ENCODE measurements at places on chromosomes 1 and 21.

DNA sequence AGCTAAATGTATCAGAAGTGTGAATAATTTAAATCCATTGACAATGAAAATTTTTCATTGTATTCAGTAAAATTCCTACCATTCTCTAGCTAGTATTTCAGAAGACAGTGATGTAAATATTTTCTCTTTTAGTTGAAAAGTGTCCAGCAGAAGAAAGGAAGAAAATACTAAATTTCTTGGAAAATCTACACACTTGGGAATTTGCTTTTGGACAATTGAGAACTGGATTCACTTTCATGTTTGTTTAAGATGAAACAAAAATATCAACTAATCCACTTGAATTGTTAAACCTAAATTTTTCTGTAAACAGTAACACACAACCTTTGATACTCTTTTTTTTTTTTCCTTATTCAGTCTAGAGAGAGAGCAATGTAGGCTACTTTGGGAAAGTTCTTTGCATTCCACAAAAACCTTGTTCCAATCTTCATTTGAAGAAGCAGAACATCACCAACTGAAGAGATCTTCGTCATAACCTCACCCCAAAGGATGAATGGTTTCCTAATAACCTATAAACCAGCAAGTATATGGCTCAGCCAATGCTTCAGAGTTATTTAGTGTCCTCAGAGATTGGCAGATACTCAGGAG is 155.1 kb upstream of the GORAB start:
- no peak for DNase-seq

DNA sequence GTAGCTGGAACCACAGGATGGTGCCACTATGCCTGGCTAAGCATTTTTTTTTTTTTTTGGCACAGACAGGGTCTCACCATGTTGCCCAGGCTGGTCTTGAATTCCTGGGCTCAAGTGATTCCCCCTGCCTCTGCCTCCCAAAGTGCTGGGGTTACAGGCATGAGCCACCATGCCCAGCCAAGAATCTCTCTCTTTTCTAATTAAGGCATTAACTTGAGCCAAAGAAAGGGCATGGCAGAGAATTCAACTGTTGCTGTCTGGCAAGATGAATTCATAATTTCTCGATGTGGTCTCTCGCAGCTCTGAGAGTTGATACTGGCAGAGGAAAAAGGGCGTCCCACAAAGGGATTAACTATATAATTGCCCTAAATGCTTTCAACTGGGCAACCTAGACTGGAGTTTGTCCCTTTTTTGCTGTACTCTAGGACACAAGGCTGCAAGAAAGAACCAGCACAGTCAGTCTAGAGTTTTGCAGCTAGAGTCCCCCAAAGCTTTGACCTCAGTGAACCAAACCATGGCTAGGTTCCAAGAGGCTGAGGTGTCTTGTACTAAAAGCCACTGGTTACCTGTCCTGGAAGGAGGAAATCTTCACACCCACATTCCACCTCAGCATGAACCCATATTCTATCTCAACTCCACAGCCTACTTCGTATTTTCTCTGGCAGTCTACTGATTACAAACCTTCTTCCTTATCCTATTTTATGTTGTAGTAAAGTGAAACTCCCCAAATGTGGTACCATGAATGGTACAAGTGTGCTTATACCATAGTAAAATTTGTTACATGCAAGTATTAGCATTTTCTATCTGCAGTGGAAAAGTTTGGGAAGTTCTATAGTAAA is 51.2 kb downstream of the OPTC start:
- DNase-seq: no peak

- no peak for DNase-seq
Measured at GRCh38 chr1:45512641-45513054, 9.0 kb downstream of the PRDX1 start.

- no peak for DNase-seq
Measured at GRCh38 chr1:231729544-231729943, 103.0 kb downstream of the DISC1 start.

DNA sequence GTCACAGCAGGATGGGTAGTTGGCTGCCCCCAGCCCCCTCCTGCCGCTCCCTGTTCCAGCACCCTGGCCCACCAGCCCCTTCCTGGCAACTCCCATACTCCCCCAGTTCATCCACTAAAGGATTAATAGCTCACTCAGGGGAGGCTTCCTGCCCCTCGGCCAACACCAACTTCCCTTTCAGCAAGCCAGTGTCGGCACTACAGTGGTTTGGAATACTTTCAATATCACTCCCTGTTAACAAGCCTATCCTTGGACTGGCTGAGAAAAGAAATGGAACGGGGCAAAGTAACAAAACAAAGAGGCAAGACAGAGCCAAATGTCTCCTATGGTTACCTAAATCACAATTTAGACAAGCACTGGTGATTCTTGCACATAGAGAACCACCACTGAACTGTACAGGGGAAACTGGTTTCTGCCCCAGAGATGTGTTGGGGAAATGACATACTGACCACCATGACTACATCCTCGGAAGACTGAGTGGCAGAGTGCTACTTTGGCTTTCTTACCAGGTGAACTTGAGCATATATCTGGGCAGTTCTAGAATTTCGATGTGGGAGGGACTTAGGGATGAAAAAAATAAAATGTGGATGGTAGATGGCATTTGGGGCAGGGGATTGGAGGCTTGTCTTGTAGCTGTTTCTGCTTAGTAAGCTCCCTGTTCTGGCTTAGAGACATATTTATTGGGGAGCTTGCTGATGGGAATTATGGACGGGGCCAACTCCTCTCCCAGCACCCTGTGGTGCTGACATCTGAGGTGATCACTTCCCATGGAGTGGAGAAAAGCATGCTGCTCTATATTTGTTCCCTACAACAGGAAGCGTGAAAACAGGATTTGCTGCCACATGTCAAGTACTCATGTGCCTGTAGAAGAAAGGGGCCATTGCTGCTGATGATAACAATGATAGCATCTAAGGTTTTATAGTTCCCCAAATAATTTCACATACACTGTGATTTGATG is 7.1 kb upstream of the CAPN2 start:
- no peak for DNase-seq

- DNase-seq: no peak
Measured at GRCh38 chr1:20373286-20373685, 82.6 kb downstream of the VWA5B1 start.

DNA sequence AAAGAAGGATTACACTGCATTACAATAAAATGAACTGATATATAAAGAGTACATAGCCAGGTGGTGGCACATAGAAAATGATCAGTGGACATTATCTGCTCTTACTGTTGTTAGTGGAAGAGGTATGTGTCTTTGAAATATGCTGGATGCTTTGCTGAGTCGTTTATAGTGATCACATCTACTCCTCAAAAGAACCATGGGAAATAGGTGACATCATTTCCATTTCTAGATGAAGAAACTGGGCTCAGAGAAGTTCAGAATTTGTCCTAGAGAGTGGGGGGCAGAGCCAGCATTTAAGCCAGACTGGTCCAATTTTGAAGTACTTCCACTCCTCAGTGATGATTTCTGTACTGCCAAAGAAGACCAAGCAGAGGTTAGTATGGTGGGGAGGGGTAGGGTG is 34.0 kb upstream of the BACH1 start:
- no peak for DNase-seq

DNA sequence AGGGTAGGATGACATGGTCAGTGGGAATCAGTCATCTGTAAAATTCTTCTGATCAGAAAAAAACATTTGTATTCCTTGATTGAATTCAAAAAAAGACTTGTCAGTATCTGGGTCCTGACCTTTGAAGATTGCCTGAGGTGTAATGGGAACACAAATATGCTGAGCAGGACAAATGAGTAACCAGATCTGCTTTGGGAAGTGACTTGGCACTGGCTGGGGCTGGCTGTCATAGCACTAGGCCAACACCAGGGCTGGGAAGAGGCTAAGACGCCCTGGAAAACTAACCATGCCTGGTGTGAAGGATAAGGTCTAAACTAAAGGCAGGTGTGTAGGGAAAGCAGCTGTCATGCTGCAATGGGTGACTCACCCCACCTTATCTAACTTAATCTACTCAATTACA is 452.9 kb upstream of the BEND5 start:
- no peak for DNase-seq

- DNase-seq: peak; percentile 82
Measured at GRCh38 chr1:54488065-54488750, 59.8 kb upstream of the ACOT11 start.

Data from cortex of kidney (tissue), 1 donor.